ENCODE measurements at places on chromosomes 7 and 10. TPM values are rescaled to one million over a fixed set of nuclear protein-coding genes. Genes with fewer than 3 reads are reported as not detected.

EGFR gene
- 33.8 TPM for total RNA-seq

DNA sequence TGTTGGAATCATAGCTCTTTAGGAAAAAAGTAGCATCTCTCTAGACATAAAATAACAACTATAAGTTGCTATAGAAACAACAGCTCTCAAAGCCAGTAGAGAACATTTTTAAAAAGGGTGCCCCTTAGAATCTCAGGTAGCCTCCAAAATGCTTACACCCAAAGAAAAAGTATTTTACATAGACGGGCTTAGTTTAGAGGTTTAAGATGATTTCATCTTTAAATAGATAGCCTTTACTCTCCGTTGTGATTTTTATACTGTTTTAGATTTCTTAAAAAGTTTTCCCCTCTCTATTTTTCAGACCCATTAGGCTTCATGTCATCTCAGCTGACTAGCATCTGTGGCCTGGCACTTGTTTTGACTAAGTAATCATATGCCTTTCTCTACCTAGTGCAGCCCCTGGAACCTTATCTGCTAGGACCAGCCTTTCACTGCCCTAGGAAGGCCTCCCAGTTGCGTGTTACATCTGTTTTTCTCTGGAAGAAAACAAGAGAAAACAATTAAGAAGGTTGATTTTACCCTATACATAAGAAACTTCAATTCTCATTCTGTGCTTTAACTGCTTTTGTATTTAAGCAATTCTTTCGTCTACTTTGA is 6.9 kb upstream of the BPGM start:
- no peak overlapping the region for H3K27ac ChIP-seq
- no peaks in the 10 kb centered on the region for H3K36me3 ChIP-seq
- H3K4me3 ChIP-seq, result no peak overlapping the region
- DNase-seq, result no peak
- H3K27me3 ChIP-seq, result no peaks in the 10 kb centered on the region

CYP3A4 gene
- total RNA-seq, result not detected

GRCh38 chr10:23293145-23293724 is 51.4 kb downstream of the C10orf67 start:
- no peaks in the 10 kb centered on the region for H3K27me3 ChIP-seq
- H3K4me3 ChIP-seq, result no peak overlapping the region
- H3K4me1 ChIP-seq, result no peaks in the 10 kb centered on the region
- DNase-seq, result no peak

LRRD1 gene
- not detected for total RNA-seq
